ENCODE measurements at places on chromosomes 5 and 9. TPM values are rescaled to one million over a fixed set of nuclear protein-coding genes. Genes with fewer than 3 reads are reported as not detected.

DNA sequence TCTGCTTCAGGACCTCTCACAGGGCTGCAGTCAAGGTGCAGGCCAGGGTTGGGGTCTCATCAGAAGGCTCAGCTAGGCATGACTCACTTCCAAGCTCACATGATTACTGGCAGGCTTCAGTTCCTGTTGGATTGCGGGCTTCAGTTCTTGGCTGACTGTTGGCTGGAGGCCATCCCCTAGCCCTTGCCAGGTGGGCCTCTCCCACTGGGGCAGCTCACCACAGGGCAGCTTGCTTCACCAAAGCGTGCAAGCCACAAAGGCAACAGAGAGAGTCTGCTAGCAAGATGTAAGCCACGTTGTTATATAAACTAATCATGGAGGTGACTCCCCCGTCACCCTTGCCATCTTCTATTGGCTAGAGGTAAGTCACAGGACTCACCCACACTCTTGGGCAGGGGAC is 14.4 kb downstream of the CPLX2 start:
- DNase-seq: no peak

PCDHGC3 gene
- total RNA-seq: 8.5 TPM

GAS1 gene
- 1.4 TPM for total RNA-seq

DNA sequence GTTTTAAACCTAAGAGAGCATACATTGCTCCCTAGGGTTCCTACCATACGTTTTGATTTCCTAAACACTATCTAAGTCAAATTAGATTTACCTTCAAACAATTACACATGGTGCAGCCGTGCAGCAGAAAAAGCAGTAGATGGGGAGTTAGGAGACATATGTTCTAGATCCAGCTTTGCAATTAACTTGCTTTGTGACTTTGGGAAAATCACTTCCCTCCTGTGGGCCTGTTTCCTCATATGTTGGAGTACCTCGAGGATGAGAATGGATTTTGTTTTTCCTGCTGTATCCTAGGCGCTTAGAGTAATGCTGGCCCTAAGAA is 711 bp downstream of the MRPL50 start:
- no peak for DNase-seq

DNA sequence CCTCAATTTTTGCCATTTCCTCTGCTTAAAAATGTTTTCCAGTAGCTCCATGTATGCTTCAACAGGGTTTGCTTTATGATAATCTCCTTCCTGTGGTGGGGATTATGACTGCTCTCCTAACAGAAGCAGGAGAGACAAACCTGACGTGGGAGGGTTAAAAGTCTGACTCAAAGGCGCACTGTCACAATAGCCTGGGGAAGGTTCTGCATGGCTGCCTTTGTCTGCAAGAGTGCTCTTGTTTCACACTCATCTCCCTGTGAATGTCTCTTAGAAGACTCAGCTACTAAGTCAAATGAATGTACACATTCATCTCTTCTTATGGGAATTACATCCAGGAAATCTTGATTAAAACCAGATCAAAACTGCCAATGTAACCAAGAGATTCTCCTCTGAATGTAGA is 90.9 kb upstream of the MTAP start:
- no peak for DNase-seq

- DNase-seq: no peak
Observed at GRCh38 chr5:157965989-157966388, 107.0 kb upstream of the CLINT1 start.

DNA sequence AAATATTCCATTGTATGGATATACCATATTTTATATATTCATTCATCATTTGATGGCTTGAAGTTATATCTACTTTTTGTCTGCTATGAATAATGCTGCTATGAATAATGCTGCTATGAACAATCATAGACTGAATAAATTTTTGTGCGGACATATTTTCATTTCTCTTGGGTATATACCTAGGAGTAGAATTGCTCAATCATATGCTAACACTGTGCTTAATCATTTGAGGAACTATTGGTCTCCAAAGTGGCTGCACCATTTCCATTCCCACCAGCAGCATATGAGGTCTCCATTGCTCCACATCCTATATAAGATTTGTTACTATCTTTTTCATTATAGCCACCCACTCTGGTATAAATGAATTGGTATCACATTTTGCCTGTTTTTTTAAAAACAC is 18.3 kb upstream of the TEK start:
- DNase-seq: no peak

- no peak for DNase-seq
Observed at GRCh38 chr5:138271281-138271680, 3.1 kb downstream of the GFRA3 start.

SH3GL2 gene
- total RNA-seq: not detected

DNA sequence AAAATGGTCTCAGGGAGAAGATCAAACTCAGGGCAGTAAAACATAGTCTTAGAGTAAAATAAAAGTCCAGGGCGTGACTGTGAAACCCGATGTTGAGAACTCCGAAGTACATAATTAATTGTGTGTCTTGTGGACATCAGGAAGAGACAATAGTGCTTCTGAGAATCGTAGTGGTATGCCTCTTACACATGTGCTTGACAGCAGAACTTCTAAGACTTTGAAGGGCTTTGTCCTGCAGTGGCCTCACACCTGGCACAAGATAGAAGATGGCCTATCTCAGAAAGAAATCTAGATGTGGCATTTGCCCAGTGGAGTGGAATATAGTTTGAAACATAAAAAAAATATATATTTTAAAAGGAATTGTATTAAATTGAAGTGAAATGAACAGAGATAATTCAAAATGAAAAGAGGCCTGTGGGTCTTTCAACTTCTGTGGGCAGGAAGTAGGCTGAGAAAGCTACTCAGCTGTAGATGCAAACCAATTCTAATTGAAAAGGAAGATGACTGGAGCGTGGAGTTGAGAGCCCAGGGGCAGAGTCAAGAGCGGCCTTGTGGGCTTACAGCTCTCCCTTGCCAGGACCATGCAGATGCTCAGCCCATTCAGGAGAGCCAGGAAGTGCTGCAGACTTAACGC is 468.4 kb downstream of the KDM4C start:
- DNase-seq: no peak

DNA sequence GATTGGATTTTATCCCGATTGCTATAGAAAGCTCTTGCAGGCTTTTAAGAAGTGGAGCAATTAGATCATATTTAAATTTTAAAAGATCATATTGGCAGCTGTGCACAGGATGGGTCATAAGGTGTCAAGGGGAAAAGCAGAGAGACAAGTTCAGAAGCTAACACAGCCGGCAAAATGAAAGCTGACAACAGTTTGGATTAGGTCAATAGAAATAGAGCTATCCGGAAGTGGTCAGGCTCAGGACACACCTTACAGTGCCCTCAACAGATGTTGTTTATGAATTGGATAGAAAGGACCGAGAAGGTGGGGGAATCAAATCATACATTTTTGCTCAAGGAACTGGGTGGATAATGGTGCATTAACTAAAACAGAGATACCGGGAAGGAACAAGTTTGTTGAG is 46.3 kb upstream of the MARCHF11 start:
- DNase-seq: no peak

DNA sequence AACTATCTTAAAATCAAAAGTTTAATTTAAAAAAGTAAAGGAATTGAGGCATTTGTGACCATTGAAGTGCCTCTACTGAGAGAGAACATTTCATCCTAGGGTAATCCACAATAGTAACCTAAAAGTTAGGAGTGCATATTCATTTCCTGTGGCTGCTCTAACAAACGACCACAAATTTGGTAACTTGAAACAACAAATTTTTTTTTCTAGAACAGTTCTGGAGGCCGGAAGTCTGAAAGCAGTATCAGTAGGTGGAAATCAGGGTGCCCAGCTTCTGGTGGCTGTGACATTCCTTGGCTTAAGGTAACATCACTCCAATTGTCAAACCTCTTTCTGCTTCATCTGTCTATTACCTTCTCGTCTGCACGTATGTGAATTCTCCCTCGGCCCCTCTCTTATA is 67.1 kb upstream of the SSBP2 start:
- no peak for DNase-seq

DNA sequence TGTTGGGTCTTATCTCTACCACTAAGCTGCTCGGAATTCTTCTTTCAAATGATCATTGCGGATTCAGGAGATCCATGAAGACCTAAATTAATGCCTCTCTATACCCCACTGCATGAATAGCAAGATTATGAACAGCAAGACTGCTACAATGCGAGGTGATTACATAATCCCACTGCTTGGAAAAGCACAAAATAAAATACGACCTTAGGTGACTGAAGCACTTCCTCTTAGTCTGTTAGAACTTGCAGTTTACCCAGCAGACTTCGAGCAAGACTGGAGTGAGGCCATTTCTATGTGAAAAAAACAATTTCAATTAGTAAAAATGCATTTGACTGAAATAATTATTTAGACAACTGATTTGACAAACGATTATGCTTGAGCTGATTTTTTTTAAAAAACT is 59.8 kb downstream of the SH3RF2 start:
- DNase-seq: no peak

Measured in left lobe of liver (tissue), 2 donors.